Foreskin keratinocyte (primary cell): ENCODE measurements at places on chromosomes 4 and X. TPM values are rescaled to one million over a fixed set of nuclear protein-coding genes. Genes with fewer than 3 reads are reported as not detected.

GPR119 gene
- not detected in 2 replicates for total RNA-seq

STBD1 gene
- 2.5 and 3.2 TPM in 2 replicates for total RNA-seq

WDR17 gene
- 1.1 and 1.3 TPM in 2 replicates for total RNA-seq

SMIM14 gene
- total RNA-seq, result 5.5 and 10.4 TPM in 2 replicates

TEX11 gene
- not detected in 2 replicates for total RNA-seq

NPNT gene
- 0.51 and 1.4 TPM in 2 replicates for total RNA-seq

DUX4 gene
- total RNA-seq, result not detected in 2 replicates

ETDC gene
- not detected in 2 replicates for total RNA-seq
